ENCODE measurements at places on chromosomes 4 and X.

DNA sequence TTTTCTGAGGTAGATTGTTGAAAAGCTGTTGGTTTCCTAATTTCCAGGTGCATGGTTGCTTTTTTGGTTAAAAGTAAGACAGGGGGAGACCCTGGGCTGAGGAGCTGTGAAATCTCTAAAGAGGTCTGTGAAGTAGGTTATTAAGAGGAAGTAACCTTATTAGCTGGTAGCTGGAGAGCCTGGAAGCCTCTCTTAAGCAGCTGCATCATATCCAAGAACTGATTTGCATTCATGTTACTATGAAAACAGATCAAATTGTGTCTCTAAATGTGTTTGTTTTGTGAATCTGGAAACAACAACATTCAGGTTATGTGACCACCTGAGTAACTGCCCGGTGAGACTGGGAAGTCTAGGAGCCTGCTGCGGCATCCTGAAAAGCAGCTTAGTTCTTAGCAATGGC is 54.1 kb downstream of the ARHGAP10 start:
- DNase-seq = no peak

- no peak for DNase-seq
Observed at GRCh38 chr4:167109859-167110258, 124.4 kb downstream of the SPOCK3 start.

DNA sequence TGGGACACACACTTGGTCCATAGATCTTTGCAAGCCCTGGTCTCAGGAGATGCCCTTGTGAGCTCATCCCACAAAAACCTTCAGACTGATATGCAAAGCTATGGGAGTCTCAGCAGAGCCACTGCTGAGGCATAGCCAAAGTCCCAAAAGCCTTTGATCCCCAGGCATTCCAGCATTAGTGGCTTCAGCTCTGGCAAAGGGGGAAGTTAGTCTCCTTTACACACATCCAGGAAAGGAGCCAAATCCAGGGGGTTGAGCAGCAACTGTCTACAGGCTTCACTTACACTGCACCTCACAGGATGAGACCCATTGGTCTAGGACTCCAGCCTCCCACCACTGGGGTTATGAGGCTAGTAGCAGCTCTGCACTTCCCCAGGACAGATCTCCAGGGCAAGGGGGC is 14.0 kb downstream of the PF4 start:
- DNase-seq = no peak

DNA sequence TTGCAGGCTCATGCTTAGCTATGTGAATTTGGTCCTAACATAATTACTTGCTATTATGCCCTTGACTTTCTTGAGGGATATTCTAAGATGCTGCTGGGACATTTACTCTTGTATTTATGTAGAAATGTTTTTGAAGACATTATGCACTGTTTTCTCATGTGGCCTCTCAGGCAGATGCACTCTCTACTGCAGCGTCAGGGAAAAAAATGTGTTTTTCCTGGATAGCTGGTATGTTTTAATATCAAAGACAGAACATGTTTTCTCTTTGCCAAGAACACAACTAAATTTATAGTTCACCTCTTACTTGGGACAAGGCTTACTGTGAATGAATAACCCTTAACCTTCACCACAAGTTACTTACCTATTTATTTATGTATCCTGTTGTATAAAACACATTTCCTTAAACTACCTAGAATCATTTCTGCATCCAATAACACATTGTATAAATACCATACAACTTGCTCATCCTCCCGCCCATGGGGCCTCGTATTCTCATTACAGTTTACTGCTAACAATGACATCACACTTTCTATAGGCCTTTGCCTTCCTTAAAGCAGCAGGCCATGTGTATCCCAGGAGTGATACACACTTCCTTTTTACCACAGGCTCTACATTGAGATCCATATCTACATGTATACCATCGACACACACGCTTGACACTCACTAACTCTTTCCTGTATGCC is 178.7 kb downstream of the SLIT2 start:
- no peak for DNase-seq

Measured in stimulated activated CD8-positive, alpha-beta memory T cell treated with anti-CD3 and anti-CD28 coated beads, Interleukin-7, amount 100 ng/mL, for 24 hours (primary cell).